ENCODE measurements at places on chromosomes 3 and 15.

GRCh38 chr3:115550285-115550761 lies 73.0 kb upstream of the GAP43 start:
- no peak for DNase-seq

DNA sequence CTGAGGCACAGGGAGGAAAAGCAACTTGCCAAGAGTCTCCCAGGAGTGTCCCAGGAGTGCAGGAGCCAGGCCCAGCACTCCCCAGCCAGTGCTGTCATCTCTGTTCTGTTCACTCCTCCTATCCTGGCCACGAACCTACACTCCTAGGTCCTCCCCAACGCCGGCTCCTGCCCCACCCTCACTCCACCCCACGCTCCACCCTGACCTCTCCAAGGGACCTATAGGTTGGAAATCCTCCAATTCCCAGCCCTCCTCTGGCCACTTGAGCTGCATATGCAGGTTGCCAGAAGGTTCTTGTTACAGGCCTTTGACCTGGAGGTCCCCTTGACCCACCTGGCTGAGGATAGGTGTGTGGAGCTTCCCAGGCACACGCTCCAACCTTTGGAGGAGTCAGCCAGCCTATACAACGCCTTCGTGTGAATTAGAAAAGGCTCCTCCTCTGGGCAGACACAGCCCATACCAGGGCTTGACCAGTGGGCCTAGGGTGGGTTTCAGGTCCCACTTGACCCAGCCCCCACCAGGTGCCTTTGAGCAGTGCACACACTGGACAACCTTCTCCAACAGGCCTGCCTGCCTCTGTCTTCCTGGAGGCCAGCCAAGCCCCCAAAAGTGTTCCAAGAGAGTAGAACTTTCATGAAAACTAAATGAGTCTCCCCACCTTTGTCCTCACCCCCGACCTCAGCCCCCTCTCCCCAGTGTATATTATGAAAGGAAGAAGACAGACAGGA lies 167.2 kb upstream of the TLE3 start:
- no peak for DNase-seq

GRCh38 chr15:73051391-73051806 lies 864 bp upstream of the NEO1 start:
- no peak for DNase-seq

GRCh38 chr3:141431411-141432378 lies 55.1 kb upstream of the RASA2 start:
- no peak for DNase-seq

DNA sequence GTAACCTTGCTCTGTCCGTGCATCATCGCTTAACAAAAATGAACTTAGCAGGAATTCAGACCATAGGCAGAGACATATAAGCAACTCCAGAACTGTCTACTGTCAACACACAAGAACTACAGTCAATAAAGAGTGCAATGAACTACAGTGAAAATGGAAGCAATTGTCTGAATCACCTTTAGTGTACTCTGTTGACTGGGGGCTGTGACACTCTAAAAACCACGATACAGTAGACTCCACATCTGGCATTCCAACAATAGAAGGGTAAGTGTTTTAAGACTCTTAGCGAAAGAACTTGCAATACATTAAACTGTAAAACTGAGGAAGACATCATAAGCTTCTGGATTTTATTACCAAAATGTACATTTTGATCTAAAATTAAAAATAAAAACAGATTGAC lies 347.3 kb downstream of the ZBTB20 start:
- DNase-seq, result no peak

DNA sequence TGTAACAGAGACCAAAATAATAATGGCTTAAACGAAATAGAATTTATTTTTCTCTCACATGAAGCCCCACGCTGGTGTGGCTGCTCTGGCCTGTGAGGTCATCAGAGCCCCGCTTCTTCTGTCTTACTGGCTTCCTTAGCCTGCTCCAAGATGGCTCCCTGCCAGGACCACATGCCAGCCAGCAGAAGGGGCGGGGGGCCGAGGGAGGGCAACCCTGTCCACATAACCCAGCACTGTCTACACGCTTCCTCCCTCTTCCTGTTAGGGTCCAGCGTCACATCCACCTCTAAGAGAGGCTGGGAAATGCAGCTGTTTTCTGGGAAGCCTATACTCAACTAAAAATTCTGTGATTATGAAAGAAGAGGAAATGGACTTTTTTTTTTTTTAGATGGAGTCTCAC lies 107.9 kb upstream of the DLG1 start:
- DNase-seq, result no peak

GRCh38 chr15:31339558-31339895 lies 12.9 kb downstream of the KLF13 start:
- DNase-seq, result no peak

GRCh38 chr3:62238003-62238402 lies 135.3 kb downstream of the FEZF2 start:
- no peak for DNase-seq

DNA sequence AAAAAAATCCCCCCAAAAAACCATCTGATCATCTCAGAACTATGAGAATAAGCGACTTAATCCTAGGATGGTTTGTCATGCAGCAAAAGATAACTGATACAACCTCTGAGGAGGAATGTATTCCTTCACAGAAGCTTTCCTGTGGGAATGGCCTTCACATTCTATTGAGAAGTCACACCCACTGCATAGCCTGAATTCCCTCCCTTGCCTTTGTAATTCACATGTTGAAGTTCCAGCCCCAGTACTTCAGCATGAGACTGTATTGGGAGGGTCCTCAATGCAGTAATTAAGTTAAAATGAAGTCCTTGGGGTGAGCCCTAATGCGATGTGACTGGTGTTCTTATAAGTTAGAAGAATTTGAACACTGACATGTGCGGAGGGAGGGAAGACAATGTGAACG lies 395.2 kb downstream of the TUSC7 start:
- no peak for DNase-seq

DNA sequence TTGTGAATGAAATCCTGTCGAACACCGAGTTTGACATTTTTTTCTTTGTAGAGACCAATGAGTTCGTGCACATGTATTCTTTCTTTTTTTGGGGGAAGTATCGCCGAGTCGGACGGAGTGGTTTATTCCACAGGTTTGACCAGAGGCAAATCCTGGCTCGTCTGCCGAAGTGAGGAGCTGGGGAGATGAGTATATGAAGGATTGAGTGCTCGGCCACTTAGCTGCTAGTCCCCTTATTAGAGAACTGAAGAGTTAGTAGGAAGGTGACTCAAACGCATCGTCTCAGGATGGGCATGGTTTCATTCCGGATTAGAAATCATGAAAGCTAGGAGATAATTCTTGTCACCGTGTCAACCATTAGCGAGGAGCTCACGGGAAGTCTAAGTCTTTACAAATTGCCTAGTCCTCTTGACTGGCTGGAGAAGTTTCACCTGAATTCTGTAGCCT lies 154.7 kb upstream of the GOLIM4 start:
- DNase-seq, result no peak

GRCh38 chr3:153621953-153622352 lies 459.9 kb downstream of the RAP2B start:
- DNase-seq, result no peak

DNA sequence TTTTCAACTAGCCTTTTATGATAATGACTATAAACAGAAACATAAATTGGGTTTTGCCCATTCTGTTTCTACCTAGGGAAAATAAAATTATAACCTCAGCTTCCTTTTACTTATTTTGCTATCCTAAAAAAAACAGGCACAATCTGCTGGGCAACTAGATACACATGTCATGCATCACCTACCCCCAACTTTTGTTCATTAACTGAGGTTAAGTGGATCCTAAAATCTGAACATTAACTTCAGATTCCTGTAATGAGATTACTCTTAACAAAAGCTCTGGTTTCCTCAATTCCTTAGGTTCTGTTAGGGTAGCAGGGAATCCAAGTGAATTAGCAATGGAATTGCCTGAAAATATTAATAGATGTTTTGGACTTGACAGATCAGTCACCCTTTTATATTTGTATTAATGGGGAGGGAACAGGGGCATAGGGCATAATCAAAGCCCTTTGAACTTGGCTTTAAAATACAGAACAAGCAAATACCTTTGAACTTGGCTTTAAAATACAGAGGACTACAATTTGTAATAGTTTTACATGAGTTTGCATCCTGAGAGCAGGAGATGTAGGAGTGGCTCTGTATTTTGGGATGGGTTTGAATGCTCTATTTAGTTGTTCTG lies 106.6 kb downstream of the FEZF2 start:
- no peak for DNase-seq

DNA sequence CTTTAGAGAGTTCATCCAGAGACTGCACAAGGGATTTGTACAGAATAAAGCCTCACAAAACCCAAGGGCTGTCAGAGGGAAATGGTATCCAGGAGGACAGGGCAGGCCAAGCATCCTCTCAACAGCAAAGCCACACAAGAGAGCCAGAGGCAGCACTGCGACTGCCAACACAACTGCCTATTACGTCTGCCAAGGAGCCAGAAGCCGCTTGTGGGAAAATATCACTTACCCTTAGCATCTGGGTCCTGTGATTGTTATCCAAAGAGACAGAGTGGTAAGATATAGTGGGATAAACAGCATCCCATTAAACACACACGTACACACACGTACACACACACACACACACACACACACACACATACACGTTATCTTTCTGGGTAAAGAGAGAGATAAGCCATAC lies 618.3 kb upstream of the AGTR1 start:
- DNase-seq, result no peak

GRCh38 chr3:172192830-172193415 lies 153.5 kb downstream of the FNDC3B start:
- DNase-seq, result no peak

DNA sequence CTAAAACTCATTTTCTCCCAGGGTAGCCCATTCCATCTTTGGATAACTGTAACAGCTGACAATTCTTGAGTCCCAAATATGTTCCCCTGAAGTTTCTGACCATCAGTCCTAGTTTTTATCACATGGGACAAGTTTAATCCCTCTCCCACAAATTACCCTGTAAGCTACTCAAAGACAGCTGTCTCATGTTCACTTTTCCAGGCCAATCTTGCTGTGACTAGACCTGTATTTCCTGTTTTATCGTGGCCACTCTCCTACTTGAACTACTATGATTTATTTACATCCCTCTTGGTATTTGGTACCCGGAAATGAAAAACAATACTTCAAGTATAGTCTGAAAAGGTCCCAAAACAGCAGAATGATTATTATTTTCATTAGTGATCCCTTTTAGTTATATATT lies 95.1 kb upstream of the MEX3B start:
- DNase-seq, result no peak

DNA sequence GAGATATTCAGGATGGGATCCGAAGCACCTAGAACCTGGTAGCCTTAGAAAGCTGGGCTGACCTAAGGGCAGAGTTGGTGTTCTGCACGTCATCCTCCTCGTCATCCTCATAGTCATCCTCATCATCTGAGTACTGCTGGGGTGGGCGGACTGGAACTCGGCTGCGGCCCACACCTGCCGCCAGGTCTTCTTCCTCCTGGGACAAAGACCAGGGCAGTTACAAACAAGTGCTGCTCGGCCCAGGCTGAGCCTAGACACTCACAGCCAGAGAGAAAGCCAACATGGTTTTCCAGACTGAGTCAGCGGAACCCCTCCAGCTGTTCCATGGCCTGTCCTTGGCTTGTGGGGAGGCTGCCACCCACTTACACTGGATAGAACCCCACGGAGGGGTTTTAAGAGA lies 40.5 kb downstream of the SEMA3G start:
- DNase-seq, result no peak

DNA sequence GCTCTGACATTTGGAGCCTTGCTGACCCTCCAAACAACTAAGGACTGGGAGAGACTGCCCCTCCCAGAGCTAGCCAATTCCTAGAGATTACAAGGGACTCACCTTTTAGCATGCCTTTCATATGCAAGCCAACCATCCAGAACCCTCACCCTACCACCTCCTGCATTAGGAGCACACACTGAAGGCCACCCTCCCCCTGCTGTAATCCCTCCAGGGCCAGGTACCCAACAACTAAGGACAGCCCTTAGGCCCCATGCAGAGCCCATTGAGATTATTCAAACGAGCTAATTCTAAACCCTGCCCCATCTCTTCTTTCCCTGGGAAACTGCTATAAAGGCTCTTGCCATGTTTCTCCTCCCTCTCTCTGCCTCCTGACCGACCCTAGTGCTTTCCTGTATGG lies 352.6 kb downstream of the ERC2 start:
- no peak for DNase-seq

- no peak for DNase-seq
These were observed 235.6 kb downstream of the CLSTN2 start for GRCh38 chr3:140170612-140171011.

GRCh38 chr15:98881526-98882520 lies 125.8 kb downstream of the PGPEP1L start:
- peak; percentile 72 for DNase-seq

DNA sequence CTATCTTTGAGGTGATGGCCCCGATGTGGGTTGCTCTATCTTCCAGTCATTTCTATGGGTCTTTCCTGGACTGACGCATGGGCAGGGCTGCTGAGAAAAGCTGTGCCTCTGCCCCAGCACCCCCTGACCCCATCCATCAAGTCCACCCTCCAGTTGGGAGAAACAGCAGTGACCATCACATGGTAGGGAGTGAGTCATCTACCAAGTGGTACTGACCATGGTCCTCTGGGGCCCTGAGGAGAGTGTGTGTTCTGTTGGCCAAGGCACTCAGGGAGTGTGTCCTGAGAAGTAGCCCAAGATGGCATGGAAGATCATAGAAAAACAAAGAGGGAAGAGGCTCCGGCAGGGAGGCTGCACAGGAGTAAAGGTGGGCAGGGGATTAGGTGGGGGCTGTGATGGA lies 1.6 kb upstream of the DNAH1 start:
- no peak for DNase-seq

GRCh38 chr3:108862865-108863798 lies 40.5 kb downstream of the TRAT1 start:
- DNase-seq, result peak; percentile 87

- DNase-seq, result peak; percentile 34
These were observed 352.4 kb upstream of the ARHGEF26 start for GRCh38 chr3:153768561-153769469.

- no peak for DNase-seq
These were observed 38.5 kb downstream of the KLF13 start for GRCh38 chr15:31365032-31365654.

DNA sequence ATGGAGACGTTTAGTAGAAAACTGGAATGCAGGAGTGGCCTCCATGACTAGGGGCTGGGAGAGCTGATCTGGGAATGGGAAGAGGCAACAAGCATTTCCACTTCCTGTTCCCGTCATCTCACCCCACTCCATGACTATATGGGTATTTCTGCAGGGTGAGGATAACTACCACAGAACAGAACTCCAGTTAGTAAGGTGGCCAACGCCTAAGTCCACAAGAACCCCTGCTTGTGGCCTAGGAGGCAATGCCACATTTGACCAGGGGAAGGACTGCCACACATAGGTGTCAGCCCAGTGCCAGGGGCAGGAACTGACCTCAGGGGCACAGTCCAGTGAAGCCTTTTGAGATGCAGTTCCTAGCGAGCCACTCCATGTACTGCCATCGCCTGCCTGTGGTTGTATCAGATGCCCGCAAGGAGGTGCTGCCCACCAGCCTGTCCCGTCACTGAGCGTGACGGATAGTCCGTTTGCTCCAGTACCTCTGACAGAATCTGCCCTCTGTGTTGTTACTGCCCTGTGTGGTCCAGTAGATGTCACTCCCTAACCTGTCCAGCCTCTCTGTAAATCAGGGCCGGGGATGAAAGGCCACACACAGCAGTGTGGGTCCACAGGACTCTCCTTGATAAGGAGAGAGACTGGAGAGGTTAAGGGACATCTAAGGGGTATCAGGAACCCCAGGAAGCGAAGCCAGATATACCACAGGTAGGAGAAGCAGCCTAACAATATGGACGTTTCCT lies 3.5 kb upstream of the MTFMT start:
- DNase-seq, result peak; percentile 81
